Kidney epithelial cell (primary cell): ENCODE measurements at places on chromosomes 1 and 21. TPM values are rescaled to one million over a fixed set of nuclear protein-coding genes. Genes with fewer than 3 reads are reported as not detected.

GRCh38 chr1:9213956-9214355 lies 20.6 kb upstream of the H6PD start:
- no peak for DNase-seq

- no peak for DNase-seq
These were observed 48.2 kb downstream of the SYT6 start for GRCh38 chr1:114105421-114105979.

The DIPK1A gene
- 1.6 and 1.8 TPM in 2 replicates for total RNA-seq

The GBP4 gene
- 0.50 and 1.2 TPM in 2 replicates for total RNA-seq
